Activated T-helper 2 cell treated with anti-CD3 and anti-CD28 coated beads, Interferon-gamma antibody, Interleukin-2, Interleukin-4, amounts not matched to agents 10 μg/mL and 5 μg/mL and 100 μg/mL, durations not matched to agents 14 hours and 24 hours and 36 hours (primary cell): ENCODE measurements at places on chromosomes 11 and 22. TPM values are rescaled to one million over a fixed set of nuclear protein-coding genes. Genes with fewer than 3 reads are reported as not detected.

The TRIM66 gene
- 13.6 and 14.6 TPM in 2 replicates for total RNA-seq

DNA sequence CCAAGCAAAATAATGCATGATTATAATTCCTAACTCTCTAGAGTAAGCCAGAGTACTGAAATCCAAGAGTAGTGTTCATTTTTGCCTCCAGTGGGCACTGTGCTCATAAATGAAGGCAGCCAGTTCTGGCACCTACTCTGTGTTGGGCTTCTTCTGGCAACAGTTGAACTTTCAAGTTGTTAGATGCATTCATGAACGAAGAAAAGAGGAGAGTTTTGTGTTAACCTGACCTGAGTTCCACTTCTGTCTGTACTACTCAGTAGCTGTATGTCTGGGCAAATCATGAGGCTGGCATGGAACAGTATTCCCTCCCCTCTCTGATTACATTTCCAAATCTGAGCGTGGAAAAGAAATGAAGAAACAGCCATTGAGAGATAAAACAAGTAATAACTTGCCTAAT lies 20.3 kb upstream of the TENM4 start:
- no peak for DNase-seq

The BATF2 gene
- 0.09 and 0.16 TPM in 2 replicates for total RNA-seq

DNA sequence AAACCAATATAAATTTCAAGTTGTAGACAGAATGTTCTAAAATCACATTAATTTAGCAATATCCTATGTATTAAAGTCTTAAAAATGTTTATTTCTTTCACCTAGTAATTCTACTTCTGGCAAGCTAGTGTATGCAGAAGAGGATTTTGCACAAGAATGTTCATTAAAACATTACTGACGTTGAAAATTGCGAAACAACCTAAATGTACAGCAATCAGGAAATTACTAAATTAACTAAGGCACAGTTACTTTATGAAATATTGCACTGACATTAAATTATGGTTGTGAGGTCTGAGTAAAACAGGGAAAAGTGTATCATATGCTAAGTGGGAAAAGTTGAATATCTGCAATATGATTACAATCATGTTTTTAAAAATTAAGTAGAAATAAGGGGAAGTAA lies 4.1 kb downstream of the SLC36A4 start:
- no peak for DNase-seq

DNA sequence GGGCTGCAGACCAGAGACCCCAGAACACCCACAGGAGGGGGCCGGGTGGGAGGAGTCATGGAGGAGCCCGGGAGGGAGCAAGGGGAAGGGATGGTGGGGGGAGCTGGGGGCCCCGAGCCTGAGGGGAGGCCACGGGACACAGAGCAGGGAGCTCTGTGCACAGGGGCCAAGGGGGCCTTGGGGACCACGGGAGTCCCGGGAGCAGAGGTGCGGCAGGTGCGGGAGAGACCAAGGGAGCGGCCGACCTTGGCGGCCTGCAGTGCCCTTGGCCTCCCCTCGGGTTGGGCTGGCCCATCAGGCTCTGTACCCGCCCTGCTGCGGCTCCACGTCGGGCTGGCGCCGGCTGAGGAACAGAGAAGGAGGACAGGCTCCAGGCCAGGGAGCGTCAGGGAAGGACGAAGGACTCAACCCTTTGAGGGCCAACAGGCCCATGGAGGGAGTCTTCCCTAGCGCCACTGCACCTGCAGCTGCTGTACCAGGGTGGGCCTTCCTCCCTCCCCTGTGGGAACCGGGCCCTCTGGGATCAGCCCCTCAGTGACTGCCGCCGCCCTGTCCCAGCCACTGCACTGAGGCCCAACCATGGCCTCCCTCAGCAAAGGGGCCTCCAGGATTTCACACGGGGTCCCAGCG lies 17.8 kb upstream of the BRSK2 start:
- no peak for DNase-seq

DNA sequence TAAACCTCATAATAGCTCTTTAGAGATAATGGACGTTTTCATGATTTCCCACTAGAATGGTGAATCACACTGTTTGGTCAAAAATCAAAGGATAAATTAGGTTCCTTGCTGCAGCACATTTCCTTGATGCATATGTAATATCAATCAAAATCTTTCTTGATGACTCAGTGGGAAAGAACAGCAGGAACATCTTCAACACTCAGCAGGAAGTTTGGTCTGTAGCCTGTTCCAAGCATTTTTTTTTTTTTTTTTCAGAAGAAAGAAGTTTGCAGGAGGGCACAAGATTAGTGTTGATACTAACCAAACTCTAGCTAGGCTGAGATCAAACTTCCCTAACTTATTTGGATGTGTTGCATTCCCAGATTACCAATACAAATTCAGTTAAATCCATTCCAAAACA lies 1529.8 kb downstream of the FAM181B start:
- DNase-seq, result no peak
